ENCODE measurements at places on chromosomes 12 and 14.
A peak's percentile ranks its signal among the peaks of the same experiment; 100 is the strongest.

- DNase-seq: no peak
Observed at GRCh38 chr14:53113989-53114388, 39.1 kb downstream of the DDHD1 start.

GRCh38 chr12:107337346-107338095 is 244.2 kb upstream of the CRY1 start:
- DNase-seq: no peak

DNA sequence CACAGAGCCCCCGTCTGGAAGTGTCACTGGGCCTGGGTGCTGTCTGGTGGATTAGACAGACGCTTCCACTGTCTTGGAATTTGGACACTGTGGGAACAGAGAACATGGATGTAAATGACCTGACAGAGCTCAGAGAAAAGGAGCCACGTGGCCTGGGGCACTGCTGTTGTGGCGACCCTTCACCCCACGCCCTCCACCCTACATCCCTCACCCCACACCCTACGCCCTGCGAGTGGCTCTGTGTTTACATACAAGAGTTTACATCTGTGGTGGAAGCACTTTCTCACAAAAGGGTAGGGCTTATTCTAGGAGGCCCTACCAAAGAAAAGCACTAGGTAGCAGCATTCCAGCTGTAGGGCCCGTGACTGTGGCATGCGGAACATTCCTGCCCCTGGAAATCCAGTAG is 47.7 kb downstream of the B4GALNT3 start:
- no peak for DNase-seq

DNA sequence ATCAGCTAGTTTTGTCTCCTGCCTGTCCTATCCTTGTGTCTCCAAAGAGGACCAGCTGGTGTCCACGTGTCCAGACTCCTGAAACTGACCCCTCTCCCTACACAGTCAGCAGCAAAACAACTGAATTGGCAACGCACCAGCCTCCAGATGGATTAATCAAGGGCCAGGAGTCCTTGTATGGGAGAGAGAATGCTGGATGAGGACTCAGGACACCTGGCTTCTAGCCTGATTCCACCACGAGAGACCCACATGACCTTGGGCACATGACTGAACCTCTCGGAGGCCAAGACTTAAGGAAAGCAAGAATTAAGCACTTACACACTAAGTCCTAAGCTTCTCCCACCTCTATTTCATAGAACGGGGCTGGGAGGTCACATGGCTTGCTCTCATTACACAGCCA is 60.4 kb upstream of the CMKLR1 start:
- DNase-seq: no peak

DNA sequence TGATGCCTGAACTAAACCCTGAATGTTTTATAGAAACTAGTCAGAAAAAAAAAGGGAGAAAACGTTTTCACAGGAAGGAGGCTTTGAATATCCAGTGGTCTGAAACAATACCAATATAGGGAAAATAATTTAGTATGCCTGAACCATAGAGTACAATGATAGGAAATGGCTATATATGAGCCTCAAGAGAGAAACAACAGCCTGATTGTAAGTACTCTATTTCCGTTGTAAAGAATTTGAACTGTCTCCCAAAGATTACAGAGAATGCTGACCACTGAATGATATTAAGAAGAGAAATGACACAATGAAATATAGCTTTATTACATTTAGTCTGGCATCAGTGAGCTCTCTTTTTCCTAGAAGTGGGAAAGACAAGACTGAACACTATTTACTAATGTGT is 5.5 kb upstream of the GABARAPL1 start:
- DNase-seq: no peak

GRCh38 chr12:11854011-11854499 is 204.6 kb downstream of the ETV6 start:
- no peak for DNase-seq

GRCh38 chr12:95004610-95005009 is 1.1 kb upstream of the NDUFA12 start:
- no peak for DNase-seq

DNA sequence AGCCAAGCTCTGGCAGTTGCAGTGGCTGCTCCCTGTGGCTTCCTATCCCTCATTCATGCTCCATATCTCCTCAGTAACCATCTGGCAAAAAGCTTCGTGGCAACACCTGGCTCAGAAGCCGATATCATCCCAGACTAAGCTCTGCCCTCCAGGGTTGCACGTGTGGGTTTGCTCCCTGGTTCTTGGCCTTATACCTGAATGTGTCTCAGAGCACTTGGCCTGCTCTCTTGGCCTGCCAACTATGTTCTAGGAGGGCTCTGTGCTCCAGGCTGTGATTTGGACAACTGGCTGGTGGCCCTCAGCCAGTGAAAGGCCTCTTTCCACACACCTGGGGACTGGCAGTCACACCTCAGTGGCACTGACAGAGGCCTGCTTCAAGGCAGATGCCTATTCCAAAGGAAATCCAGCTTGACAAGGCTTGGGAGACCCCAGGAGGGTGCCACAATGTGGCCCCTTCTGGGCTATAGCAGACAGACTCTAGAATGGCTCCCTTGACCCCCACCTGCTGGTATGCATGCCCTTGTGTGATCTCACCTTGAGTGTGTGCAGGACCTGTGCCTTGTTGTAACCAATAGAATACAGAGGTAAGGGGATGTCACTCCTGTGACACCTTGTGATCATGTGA is 10.5 kb downstream of the PLD4 start:
- no peak for DNase-seq

- no peak for DNase-seq
Observed at GRCh38 chr14:103107941-103108748, 13.6 kb downstream of the EXOC3L4 start.

DNA sequence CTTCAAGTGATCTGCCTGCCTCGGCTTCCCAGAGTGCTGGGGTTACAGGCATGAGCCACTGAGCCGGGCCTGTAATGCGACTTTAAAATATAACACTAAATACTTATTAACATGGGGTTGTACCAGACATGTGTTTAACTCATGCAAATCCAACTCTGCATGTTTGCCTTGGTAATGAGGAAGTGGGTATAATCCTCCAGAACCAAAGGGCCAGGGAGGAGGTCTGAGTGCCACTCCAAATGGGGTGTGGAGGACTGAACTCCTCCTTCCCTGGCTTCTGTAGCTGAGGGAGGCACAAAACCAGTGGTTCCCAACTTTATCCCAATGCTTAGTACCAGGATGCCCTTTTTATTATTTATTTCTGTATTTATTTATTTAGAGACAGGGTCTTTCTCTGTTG is 61.6 kb upstream of the MED13L start:
- no peak for DNase-seq

GRCh38 chr14:71212093-71212492 is 304.8 kb downstream of the PCNX1 start:
- no peak for DNase-seq

- no peak for DNase-seq
Observed at GRCh38 chr12:64650762-64651161, 40.5 kb downstream of the RASSF3 start.

GRCh38 chr12:49962861-49963765 is 1.4 kb downstream of the AQP5 start:
- peak; percentile 5 for DNase-seq

DNA sequence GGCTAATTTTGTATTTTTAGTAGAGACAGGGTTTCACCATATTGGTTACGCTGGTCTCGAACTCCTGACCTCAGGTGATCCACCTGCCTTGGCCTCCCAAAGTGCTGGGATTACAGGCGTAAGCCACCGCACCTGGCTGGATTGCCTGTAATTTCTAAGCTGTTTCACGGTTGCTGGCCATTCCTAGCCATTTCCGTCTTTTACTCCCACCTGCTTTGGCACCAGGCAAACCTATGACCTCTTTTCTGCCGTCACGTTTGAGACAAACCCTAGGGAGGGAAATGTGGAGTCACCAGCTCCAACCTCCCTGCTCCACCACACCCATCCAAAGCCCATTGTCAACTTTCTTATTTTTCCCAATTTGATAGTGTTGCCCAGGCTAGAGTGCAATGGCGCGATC is 1.2 kb downstream of the GPR132 start:
- DNase-seq: no peak

GRCh38 chr12:54195737-54196347 is 7.1 kb upstream of the SMUG1 start:
- no peak for DNase-seq

GRCh38 chr12:20189767-20190166 is 178.6 kb upstream of the PDE3A start:
- DNase-seq: no peak

DNA sequence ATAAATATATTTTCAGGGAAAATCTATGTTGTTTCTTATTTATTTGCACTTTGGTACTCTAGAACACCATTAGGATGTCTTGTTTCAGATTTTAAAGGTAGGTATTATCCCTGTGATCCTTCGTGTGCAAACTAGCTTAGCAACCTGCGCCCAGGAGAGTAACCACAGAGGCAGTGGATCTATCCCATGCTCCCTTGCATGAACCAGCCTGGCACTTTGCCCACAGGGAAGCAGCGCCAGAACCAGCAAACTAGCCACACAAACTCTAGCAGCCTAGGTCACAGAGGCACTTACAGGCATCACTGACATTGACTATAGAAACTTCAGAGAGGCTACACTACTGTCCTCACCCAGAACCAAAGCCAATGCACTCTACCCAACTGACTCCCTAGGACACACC is 76.1 kb downstream of the TSHR start:
- DNase-seq: no peak

GRCh38 chr14:50127802-50128201 is 11.4 kb upstream of the VCPKMT start:
- DNase-seq: no peak

- peak; percentile 22 for DNase-seq
Observed at GRCh38 chr12:122190842-122191668, 8.1 kb downstream of the LRRC43 start.

- peak; percentile 29 for DNase-seq
Observed at GRCh38 chr12:112937741-112938719, at the start of gene OAS3. OAS3 (plus strand) TSS chr12:112938474; CDS start chr12:112938531, 57 bp downstream.

DNA sequence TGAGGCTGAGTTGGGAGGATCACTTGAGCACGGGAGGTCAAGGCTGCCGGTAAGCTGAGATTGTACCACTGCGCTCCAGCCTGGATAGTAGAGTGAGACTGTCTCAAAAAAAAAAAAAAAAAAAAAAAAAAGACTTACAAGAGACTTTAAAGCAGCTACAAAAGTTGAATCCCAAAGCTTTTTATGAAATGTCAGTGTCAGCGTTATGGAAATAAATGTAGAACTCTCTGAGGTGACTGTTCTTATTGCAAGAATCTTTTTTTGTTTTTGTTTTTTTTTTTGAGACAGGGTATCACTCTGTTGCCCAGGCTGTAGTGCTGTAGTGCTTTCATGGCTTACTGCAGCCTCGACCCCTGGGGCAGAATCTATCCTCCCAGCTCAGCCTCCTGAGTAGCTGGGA is 17.2 kb downstream of the FUT8 start:
- no peak for DNase-seq

DNA sequence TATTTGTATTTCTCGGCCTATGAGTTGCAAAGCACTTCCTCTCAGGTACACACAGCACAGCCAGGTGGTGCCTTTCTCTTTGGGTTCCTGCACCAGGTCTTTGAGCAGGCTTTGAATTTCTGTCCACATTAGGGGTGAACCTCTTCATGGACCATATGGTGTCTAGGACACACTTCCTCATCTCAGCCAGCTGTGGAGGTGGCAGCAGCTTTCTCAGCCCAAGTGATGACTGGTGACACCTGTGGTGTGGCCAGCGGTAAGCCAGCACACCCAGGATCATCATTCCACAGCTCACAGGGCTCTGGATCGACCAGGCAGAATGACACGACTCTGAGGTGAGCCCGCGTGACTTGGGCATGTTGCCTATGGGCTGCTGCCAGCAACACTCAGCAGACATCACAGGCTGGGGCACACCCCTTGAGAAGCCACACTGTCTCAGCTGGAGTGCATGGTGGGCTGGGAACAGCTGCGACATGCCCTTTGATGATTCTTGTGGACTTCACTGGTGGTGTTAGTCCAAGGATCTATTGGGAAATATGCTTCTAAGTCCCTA is 36.8 kb downstream of the SLC5A8 start:
- no peak for DNase-seq

GRCh38 chr12:71216725-71217579 is 59.2 kb upstream of the TSPAN8 start:
- DNase-seq: peak; percentile 72

GRCh38 chr12:44875417-44875953 is 630 bp downstream of the NELL2 start:
- DNase-seq: peak; percentile 81

- no peak for DNase-seq
Observed at GRCh38 chr14:105914738-105915385, 388.5 kb downstream of the TMEM121 start.

DNA sequence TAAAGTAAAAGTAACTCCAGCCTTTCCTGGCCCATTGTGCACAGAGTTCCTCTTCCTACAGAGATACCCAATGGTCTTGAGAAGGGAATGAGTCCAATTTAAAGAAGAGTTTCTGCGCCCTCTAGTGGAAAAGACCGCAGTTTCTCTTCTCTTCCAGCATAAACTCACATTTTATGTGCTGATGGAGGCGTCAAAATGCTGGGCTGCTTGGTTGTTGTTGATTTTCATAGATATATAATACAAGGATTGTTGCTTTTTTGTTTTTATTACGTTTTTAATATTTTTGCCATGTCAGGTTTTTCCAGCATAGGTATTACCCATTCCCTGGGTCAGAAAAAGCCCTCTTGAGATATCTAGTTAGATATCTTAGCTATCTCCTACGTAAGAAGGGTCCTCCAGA is 356.9 kb upstream of the STXBP6 start:
- peak; percentile 62 for DNase-seq

DNA sequence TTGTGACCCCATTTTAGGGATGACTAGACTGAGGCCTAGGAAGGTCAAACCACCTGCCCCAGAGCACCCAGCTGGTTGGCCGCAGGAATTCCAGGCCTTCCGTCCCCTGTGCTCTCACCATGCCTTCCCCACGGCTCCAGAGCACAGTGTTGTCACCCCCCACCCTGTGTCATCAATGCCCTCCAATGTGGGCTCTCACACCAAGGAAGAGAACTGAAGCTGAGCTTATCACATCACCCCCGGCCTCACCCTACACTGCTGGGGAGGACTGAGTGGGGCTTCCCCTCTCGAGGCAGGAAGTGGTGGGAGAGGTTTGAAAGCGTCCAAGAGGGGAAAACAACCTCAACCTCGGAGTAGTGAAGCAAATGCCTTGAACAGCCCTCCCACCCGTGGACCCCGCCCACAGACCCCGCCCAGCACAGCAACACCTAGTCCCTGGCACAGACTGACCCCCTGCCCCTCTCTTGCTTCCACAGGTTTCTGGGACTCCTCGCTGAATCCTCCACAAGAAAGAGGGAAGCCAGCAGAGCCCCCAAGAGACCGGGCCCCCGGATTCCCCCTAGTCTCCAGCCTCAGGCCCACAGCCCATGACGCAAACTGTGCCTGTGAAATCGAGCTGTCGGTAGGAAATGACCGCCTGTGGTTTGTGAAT is 97.2 kb downstream of the LGMN start:
- no peak for DNase-seq

DNA sequence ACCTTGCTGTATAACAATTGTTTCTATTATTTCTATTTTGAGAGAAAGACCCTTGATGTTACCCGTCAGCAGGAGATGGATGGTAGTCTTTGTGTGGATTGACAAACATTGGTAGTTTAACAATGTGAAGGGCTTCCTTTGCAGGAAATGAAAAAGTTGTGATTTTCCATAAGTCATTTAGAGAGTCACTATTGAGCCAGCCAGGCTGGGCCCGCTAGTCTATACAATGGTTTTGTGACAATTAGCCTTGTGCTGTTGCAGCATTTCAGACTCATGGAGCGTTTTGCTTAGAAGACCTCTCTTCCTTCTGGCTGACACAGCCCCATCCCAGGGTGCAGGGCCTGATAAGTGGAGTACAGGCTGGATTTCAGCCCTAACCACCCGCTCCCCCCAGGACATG is 18.3 kb upstream of the SLC38A2 start:
- no peak for DNase-seq

GRCh38 chr12:115840159-115840558 is 437.3 kb downstream of the MED13L start:
- no peak for DNase-seq

Data from NCI-H1105 treated with DMSO at 0.1 percent for 48 hours (cell line).